ENCODE measurements at places on chromosomes 6 and 20. TPM values are rescaled to one million over a fixed set of nuclear protein-coding genes. Genes with fewer than 3 reads are reported as not detected.
A peak's percentile ranks its signal among the peaks of the same experiment; 100 is the strongest.

EYS gene
- not detected for polyA plus RNA-seq

CRIP3 gene
- not detected for polyA plus RNA-seq

TMEM244 gene
- polyA plus RNA-seq: not detected

NDRG3 gene
- 25.9 TPM for polyA plus RNA-seq

MUC21 gene
- 1.2 TPM for polyA plus RNA-seq

IL17A gene
- 0.39 TPM for polyA plus RNA-seq

LRP11 gene
- 2.4 TPM for polyA plus RNA-seq

DNA sequence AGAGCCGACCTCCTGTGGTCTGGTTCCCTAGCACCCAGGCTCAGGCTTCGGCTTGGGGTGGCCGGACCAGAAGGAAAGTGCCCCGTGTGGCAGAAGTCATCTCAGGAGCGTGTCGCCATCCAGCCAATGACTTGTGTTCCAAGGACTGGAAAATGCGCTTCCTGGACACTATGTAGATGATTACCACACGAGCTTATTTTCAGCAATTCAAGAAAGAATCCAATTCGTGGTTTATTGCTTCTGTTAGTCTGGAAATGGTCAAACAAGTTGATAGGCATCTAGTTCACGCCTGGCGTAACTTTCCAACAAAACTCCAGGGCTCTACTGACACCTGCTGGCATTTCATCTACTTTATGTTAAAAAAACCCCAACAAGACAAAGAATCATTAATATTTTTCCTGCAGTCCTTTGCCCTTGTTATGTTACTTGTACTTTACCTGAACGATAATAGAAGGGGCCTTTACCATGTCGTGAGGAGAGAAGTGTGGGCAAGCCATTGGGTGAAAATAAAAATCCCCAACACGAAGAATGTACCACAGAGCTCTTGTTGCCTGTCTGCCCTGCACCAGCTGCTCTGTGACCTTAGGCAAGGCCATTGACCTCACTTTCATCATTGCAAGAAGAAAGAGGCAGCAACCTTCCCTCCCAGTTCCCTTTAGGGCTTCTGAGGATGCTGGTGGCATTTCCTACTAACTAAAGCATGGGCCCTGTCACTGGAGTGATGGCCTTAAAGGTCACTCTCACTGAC is 154.7 kb upstream of the LAMP5 start:
- peak; percentile 70 for DNase-seq

DNA sequence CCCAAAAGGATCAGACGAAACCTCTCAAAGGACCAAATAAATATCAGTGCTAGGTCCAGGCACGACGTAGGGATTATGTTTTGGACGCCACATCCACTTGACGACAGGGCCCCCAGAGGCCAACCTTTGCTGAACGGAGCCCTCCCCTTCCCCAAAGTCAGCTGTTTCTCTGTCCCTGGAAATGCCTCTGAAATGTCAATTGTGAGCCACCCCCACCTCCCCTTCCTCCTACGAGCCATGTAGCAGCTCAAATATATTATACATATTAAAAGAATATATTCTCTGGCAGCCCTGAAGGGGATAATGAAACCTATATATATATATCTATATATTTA is 39.6 kb upstream of the BLCAP start:
- DNase-seq: no peak

DNA sequence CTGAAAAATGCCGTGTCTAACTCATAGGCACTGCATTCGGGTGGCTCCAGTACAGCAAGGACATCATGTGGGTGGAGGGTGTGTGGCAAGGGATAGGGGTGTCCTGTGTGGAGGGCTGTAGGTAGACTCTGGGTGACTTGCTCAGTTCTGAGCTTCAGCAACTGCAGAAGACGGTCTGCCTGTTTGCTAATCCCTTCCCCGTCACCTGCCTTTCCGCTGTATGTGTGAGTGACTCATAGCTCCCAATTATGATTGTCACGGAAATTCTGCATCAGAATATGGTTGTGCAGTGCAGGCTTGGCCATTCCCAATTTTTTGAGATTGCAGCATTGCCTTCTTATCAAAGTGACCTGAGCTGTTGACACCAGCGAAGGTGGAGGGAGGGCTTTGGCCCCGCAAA is 174.3 kb downstream of the CDH4 start:
- DNase-seq: no peak

DNA sequence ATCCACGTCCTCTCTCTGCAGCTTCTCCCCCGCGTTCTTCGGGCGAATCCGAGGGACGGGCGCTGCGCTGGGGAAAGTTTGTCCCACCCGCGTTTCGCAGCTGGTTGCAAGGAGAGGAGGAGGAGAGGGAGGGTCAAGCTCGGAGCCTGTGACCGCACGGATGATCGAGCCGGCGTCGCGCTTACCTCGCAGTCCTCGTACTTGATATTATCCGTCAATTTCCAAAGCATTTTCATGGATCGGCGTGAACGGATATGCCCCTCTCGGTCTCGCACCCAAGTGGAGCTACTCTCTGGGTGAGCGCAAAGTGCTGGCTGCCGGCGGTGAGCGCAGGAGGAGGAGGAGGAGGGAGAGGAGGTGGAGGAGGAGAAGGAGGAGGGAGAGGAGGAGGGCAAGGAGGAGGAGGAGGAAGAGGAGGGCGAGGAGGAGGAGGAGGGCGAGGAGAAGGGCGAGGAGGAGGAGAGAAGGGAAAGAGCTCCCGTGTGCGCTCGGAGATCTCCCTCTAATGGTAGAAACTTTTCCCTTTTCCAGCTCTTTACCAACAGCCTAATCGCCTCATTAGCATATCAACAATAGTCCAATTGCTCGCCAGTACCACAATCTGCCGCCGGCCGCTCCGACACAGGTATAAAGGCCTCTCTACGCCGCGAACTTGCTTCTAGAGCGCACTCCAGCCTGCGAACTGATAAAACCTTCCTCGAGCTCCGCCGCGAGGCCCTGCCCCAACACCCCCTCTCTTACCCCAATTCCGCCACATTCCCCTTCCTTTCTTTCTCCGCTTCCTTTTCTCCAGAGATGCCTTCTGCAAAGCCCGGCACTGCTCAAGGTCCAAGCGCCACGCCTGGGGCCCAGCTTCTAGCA is at the start of gene TFAP2A:
Gene TFAP2A, minus strand, starts transcription at position 319 of the 861 bp plus-strand sequence. Its CDS starts 83 bp downstream, at position 236.
- no peak for DNase-seq

GRCh38 chr6:51411496-51412125 is 592.9 kb downstream of the TFAP2B start:
- no peak for DNase-seq

- DNase-seq: peak; percentile 91
These were observed 320.5 kb downstream of the DHX35 start for GRCh38 chr20:39282619-39283092.

GRCh38 chr6:103908898-103909297 is 950.8 kb downstream of the HACE1 start:
- DNase-seq: no peak

- no peak for DNase-seq
These were observed 47.5 kb downstream of the TNFRSF21 start for GRCh38 chr6:47262231-47262630.

GRCh38 chr6:37555040-37555781 is 55.5 kb upstream of the CCDC167 start:
- DNase-seq: no peak

- no peak for DNase-seq
These were observed 6.0 kb downstream of the SYTL3 start for GRCh38 chr6:158655569-158656450.

DNA sequence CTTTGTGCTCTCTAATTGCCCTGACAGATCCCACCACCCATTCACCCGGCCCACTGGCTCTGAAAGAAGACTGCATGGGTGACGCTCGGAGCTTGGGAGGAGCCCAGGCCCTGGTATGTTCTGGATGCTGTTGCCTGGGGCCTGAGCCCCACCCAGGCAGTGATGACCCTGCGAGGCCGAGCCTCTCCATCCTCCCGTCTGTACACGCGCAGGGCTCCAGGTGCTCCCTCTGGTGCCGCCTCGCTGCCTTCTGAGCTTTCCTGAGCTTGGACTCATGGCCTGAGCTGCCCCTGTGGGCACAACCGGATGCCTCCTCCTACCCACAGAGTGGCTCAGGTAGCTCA is 61.2 kb downstream of the STK35 start:
- peak; percentile 34 for DNase-seq

DNA sequence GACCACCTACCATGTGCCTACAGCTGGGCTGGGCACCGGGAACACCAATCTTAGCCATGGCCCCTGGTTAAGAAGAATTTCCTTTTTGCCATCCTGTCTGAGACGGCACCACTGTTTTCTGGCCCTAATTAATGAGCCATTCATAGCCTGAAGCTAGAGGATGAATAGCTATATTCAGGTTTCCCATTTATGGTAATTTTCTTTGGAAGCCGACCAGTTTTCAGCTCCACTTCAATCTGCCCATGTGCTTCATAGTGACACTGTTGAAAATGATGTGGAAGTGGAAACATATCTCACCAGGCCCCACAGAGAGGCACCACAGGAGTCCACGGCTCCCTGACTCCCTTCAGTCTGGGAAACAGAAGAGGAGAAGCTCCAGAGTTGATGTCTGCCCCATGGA is 22.6 kb upstream of the ULBP3 start:
- no peak for DNase-seq

- DNase-seq: no peak
These were observed 46.6 kb downstream of the CLIC5 start for GRCh38 chr6:45969026-45969425.

DNA sequence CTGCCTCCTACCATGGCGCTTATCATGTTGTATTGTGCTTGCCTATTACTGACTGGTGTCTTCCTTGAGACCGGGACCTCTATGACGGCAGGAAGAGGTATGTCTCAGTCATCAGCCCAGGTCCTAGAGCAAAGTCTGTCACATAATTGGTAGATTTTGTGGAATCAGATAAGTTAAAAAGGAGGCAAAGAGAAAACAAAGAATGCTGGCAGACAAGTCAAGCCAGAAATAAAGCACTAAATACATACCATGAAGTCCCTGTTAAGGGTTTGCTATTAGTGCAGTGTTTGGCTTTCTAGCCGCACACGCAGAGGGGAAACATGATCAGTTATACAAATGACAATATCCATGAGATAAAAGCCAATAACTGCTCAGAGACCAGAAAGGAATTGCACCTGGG is 6.0 kb downstream of the TOMM34 start:
- DNase-seq: no peak

GRCh38 chr6:15266423-15266996 is 20.6 kb downstream of the JARID2 start:
- DNase-seq: no peak

GRCh38 chr6:152378169-152378568 is 259.0 kb downstream of the SYNE1 start:
- no peak for DNase-seq

DNA sequence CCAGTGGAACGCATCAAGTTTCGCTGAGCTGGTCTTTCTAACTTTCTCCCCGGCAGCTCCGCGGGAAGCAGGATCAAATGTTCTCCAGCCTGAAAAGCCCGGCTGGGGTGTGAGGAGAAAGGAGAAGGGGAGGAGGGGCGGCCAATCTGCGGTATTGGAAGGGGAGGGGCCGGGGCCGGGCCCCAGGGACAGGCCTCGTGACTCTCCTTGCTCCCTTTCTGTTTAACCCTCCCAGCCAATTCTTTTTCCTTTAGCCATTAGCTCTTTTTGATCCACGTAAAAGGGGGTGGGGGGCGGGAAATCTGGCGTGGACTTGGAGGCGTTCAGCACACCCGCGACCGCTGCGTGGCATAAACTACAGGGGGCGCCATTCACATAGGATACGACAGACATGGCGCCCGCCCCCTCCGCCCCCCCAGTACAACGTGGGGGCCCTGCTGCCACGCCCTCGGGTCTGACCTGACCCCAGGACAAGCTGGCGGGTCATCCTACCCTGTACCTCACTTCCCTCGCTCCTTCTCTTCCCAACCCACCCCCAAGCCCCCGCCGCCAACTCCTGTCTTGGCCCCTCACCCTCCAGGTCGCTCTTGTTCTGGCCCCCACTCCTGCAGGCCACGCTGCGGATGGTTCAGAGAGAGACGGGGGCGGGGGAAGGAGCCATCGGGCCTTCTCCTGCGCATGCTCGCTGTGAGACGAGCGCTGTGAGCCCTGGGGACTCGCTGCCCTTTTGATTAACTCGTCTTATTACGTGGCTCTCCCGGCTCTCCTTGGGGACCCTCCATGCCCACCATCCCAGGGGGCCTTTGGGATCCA is 7.8 kb upstream of the MDGA1 start:
- peak; percentile 94 for DNase-seq

DNA sequence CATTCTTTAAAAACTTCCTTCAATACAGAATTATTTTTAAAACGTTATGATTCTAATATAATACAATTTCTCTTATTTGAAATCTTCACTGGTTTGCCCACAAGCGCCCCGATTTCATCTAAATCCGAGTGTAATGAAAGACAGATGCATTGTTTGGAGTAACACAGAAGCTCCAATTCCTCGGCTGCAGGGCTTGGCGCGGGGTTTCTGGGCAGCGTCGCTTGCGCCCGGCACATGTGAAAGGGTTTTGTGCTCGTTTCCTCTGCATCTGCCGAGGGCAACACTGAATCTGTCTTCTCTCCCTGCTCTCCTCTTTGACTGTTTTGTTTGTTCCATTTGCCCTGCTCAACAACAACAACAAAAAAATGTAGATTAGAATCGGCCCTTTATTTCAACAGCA is 248.6 kb upstream of the QKI start:
- DNase-seq: no peak

GRCh38 chr20:53364646-53365045 is 229.0 kb downstream of the ZNF217 start:
- no peak for DNase-seq

- DNase-seq: no peak
These were observed 26.2 kb downstream of the HDAC2 start for GRCh38 chr6:113944701-113945100.

DNA sequence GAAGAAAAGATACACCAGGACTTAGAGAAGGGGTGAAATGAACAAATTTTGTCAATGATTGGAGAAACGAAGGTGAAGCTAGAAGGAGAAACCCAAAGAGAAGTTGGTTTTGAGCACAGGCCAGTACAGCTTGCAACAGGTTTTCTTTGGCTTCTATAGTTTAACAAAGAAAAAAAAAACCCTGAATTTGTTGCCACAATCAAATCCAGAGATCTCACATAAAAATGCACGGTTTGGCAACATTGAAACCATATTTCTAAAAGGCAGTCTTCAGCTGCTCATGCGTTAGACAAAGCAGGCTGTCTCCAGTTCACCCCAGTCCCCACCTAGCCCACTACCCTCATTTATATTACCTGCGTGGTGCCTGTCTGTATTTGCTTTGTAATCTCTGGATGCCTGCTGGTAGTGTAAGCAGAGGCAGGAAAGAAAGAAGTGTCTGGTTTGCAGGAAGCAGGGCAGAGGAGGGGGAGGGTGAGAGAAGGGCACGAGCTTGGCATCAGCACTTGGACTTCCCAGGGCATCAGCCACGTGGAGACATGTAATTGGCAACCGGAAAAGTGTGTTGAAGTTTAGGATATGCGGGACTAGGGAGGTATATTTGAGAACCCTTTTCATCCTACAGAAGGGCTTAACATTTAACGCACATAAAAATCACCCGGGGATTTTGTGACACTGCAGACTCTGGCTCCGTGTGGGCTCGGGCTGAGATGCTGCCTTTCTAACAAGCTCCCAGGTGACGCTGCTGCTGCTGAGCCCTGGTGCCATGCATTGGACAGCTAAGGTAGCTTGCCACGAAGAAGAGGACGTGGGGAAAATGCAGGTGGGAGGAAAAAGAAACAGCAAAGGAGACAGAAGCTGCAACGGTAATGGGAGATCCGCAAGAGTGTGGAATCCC is 14.4 kb downstream of the PFDN4 start:
- no peak for DNase-seq
